ENCODE measurements at places on chromosomes 4 and X.

DNA sequence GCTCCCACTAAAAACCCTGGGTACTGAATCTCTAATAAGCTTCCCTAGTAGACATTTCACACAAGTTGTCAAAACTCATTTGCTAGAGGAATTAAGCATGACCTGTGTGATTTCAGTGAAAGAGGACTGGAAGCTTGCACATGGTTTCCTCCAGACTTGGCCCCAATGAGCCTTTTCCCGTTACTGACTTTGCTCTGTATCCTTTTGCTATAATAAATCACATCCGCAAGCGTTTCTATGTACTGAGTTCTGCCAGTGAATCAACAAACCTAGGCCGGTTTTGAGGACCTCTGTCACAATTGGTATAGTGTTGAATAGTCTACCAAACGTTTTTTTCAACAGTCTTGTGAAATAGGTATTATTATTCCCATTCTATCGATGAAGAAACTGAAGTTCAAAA lies 8.2 kb downstream of the ATP11C start:
- DNase-seq: no peak

DNA sequence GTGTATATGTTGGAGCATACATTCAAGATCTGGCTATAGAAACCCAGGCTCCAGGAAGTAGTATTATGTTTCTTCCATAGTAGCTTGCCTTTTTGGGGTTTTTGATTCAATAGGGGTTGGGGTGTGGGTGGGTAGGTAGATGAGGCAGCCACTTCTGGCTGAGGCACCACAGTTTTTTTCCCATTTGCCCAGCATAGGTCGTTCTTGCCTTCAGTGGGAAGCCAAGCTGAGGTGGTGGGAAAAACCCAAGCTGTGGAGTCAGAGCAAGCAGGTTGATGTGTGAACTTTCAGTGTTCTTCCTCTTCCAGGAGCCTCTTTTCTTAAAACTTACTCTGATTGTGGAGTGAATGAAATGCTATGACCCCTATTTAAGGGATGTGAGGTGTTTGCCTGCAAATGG lies 67.0 kb upstream of the RPS6KA3 start:
- DNase-seq: no peak

GRCh38 chrX:71846429-71846828 lies 64.2 kb upstream of the NHSL2 start:
- no peak for DNase-seq

DNA sequence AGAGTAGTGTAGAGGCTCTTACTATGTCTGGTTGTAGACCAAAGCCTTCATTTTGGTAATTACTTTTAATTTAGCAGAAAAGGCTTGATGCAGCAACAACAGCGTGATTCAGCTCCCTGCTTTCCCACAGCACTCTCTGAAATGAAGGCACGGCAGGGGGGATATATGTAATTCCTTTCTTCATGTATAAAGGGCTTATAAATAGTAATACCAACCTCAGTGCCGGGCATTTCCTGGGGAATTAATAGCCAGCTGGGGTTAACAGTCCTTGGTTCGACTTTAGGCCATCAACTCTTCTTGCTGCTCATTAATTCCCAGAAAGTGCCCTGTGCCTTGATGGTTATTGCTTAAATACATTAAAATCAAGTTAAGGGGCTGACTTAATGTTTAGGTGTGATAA lies 669.0 kb downstream of the ZNF674 start:
- DNase-seq: no peak
